ENCODE measurements at places on chromosomes 7 and 10.

- DNase-seq, result no peak
Observed at GRCh38 chr7:139744768-139745677, 32.8 kb downstream of the HIPK2 start.

- DNase-seq, result peak; percentile 57
Observed at GRCh38 chr7:28383975-28384374, 28.3 kb upstream of the CREB5 start.

- no peak for DNase-seq
Observed at GRCh38 chr7:36301914-36302771, 87.5 kb upstream of the ANLN start.

GRCh38 chr10:2839081-2839725, 228.1 kb upstream of the PFKP start:
- peak; percentile 37 for DNase-seq

DNA sequence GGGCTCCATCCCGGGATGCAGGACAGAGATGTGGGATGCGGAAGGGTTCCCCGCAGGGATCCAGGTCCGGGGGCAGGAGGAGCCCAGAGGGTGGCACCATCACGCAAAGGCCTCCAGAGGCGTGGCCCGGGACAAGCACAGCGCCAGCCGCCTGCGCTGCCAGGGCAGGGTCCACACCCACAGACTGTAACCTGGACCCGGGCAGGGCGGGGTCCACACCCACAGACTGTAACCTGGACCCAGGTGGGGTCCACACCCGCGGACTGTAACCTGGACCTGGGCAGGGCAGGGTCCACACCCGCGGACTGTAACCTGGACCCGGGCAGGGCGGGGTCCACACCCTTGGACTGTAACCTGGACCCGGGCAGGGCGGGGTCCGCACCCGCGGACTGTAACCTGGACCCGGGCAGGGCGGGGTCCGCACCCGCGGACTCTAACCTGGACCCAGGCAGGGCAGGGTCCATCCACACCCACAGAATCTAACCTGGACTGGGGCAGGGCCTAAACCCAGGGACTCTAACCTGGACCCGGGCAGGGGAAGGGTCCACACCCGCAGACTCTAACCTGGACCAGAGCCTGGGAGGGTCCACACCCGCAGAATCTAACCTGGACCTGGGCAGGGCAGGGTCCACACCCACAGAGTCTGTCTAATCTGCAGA, 37.5 kb upstream of the SUN1 start:
- DNase-seq, result no peak

- no peak for DNase-seq
Observed at GRCh38 chr10:29628311-29628710, 6.5 kb downstream of the SVIL start.

DNA sequence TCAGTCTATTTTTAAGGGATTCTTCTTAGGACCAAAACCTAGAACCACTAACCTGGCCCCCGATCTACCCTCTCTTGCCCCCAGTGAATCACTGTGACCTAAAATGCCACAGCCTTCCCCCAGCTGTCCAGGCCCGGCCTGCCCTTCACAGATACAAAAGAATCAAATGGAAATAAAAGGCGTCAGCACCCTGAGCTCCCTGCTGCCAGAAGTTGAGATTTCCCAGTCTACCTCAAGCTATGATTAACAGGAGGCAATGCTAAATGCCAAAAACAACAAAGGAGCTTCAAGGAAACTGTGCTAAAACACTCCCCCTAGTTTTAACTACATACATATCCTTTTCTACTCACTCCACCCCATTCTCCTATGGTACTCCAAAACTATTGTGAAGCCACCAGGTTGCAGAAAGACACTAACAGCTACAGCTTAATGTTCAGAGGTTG, 67.8 kb downstream of the GSAP start:
- DNase-seq, result no peak

DNA sequence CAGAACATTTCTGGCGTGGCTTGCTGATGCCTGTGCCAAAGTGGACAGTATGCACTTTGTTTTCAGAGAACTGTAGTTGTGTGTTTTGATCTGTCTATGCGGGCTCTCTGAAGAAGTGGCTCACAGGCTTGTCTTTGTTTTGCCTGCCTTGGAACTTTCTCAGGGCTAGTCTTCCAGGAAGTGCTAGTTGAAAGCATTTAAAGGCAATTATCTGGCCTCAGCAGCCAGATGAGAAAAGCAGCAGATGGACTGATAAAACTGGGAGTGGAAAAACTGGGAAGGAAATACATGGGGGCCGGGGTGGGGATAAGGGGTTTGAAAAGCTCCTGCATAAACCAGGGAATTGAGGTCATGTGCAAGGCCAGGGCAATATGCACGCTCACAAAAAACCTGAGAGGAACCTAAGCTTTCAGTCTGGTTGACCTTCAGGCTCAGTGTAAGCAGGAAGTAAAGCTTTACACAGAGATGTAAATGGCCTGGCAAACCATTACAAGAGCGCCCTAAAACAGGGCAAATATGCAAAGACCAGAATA, 94.5 kb downstream of the ZNF33B start:
- DNase-seq, result no peak

DNA sequence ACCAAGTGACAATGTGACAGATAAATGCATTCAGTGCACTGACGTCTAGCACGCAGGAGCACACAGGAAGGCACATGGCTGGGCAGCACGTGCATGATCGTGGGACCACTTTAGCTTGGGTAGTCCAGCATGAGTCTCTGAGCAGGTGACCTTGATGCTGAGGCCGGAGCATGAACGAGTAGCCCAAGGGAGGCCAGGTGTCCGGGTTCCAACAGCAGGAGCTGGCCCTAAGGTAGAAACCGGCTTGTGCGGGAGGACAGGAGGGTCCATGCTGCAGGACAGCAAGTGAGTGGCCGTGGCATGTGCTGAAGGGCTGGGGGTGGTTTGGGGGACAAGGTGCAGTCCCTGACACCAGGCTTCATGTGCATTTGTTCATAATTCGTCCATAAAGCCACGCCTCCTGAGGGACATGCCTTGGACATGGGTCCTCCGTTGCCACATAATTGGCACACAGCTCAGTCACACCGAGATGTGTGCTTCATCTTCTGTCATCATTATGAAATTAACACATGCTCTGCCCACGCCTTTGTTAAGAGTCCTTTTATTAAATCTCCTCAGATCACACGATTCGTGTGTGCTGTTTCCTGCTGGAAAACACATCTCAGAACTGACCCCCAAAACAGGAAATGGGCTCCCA, 3.1 kb upstream of the STK32C start:
- no peak for DNase-seq

GRCh38 chr10:94641480-94641879, 42.0 kb upstream of the CYP2C18 start:
- no peak for DNase-seq

DNA sequence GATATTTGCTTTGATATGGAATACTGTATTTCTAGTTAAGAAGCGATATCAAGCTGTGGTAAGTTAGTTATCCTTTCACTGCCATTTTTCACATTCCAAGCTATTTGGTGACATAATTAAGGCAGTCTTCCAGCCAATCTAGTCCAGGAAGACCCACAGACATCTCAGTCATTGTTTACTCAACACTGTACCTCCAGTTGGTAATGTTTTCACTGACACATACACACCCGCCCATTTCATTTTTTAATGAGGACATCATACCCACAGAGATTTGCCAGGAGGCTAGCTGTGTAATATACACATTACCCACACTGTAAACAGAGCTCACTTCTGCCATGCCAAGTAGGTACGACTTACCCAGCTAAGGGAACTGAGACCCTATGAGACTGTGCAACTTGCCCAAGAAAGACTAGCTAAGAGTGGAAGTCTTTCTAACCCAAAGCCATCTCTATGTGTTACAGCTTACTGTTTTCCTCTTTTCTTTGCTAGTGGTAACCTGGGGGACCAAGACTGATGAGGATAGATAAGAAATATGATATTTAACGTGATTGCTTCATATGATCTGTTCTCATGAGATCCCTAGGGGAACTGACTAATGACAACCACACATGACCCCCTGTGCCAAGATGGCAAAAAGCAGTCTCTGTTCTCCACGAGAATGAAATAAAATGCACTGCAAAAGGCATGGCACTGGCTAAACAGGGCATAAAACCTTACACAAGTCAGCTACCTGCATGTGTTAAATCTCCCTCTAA, 179.0 kb downstream of the DGKI start:
- DNase-seq, result no peak

GRCh38 chr7:92423710-92424131, 23.6 kb upstream of the GATAD1 start:
- DNase-seq, result no peak

DNA sequence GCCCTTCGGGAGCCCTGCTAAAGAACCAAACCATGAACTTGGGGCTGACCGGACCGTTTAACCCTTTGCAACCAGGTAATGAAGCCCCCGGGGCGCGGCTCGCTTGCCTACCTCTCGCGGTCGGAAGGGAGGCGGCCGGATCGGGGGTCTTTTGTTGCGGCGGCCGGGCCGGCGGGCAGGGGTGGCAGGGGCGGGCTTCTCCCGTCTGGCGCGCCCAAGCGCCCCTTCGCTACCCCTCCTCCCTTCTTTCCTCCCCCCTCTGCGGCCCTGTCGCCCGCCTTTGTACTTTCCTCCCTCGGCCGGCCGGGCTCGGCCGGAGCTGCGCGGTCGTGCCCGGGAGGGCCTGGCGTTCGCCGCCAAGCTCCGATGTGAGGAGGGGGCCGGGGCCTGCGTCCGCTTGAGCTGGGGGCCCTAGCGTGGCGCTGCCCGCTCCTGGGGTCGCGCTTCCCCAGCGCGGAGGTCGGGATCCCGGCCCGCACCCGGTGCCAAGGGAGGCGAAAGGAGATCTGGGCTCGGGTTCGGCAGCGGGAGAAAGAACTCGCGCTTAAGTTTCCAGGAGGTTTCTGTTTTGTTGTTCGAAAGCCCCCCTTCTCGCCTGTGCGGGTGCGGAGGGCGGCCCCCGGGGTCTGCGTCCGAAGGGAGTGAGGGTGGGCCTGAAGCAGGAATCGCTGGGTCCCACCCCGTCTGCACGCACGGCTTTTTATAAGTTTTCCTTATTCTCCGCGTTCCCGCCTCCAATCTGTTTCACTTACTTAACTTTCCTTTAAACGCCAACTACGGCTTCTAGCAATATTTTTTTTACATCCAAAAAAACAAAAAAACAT, 436.8 kb upstream of the GALNT17 start:
- DNase-seq, result peak; percentile 33

GRCh38 chr10:16381083-16381482, 55.7 kb upstream of the PTER start:
- no peak for DNase-seq

- no peak for DNase-seq
Observed at GRCh38 chr7:96199421-96199820, 122.5 kb downstream of the SLC25A13 start.
